Stimulated activated naive CD4-positive, alpha-beta T cell treated with Interleukin-2 at 50 U/mL for 16 hours (primary cell): ENCODE measurements at places on chromosomes 16 and 17.

- DNase-seq = peak; percentile 75
These were observed 878 bp downstream of the HEXIM1 start for GRCh38 chr17:45149037-45149668.

- no peak for DNase-seq
These were observed 9.6 kb upstream of the SHISA9 start for GRCh38 chr16:12891836-12892235.

GRCh38 chr16:14371778-14372431 lies 258.2 kb downstream of the PARN start:
- no peak for DNase-seq

- no peak for DNase-seq
These were observed 22.4 kb downstream of the MIS12 start for GRCh38 chr17:5508810-5509209.

- no peak for DNase-seq
These were observed 9.9 kb downstream of the LGALS3BP start for GRCh38 chr17:78969865-78970264.

DNA sequence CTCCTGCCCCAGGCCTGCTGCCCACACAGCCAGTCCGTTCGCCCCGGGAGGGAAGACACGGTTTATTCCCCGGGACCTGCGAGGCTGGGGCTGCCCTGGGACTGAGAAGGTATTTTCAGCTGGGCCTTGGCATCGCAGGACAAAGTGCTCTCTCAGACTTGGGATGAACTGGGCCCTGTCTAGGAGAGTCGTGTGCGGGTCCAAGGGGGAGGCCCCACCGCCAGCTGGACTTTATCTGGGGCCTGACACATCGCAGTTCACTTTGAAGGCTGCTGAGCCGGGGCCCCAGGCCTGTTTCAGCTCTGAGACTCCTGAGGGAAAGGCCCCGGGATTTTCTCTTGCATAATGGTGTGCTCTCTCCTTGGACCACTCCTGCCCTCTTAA lies 6.8 kb downstream of the CRISPLD2 start:
- DNase-seq = no peak

DNA sequence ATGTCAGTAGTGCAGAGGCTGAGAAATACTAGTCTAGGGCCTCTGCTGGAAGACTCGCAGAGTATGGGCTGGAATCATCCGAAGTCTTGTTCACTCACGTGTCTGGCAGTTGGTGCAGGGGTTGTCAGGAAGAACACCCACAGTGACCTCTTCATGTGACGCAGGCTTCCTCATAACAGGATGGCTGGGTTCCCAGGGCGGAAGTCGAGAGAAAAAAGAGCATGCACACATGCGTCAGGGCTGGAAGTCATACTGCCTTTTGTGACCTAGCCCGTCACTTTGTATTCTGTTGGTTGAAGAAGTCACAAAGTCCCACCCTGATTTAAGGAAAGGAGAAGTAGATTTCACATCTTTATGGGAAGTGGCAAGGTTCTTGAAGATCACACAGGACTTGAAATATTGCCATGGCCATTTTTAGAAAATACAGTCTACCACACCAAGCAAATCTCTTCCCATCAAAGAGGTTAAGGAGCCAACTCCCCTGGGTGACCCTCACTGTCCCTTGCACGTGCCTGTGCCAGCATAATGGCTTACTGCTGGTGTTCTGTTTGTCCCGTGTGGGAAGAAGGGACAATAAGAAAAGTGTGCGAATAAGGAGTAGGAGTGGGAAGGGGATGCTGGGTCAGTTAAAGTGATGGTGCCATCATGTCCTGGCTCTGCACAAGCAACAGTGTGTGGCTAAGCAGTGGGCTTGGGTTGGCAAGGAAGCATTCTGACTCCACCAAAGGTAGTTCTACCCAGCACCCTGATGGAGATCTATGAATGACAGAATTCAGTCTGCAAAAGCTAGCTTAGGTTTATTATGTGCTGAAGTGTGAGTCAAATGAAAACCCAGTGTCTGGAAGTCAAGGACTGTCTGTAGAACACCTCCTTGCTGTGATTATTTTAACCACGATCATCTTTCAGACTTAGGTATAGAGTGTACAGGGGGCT lies 28.1 kb downstream of the HEATR3 start:
- DNase-seq = no peak

DNA sequence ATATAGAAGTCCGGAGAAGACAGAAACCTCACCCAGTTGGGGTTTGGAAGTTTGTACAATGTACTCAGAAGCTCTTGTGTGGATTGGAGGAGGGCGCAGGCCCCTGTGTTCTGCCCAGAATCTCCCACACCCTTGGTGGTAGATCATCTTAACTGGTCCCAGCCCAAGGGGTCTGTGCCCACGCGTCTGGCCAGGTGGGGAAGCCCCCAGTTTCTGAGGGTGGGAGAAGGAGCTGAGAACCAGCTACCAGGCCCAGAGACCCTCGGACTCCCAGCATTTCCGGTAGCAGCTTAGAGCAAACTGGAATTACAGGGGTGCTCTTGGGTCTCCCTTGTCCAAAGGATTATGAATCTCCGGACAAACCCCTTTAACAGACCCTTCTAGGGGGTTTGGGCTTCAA lies 2.3 kb upstream of the PPP1R9B start:
- no peak for DNase-seq

GRCh38 chr17:34579979-34580684 lies 750 bp downstream of the TMEM132E start:
- DNase-seq = no peak

DNA sequence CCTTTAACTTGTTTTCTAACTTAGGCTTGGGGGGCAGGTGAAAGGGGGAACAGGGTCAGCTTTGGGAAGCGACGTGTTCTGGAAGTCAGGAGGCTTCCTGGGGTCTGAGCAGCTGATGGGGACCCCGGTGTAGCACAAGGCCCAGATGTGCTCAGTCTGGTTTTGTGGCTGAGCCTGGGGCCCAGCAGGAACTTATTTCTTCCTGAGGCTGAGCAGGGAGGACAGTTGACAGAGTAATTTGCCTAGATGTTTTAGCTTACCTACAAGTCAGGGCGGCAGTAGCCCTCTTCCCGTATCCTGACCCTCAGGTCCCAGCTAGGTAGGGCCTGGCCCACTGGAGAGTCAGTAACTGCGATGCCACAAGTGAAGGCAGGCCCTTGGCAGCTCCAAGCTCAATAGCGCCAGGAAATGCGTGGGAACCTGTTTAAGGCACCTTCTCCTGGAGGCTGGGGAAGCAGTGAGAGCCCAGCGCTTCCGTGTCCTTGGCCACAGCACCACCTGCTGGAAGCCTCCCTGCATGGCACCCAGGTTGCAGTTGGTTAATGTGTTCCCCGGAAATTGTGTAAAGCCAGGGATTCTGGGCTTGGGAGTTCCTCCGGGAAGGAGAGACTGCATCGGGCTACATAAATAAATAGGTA lies 5.2 kb downstream of the CCR7 start:
- DNase-seq = peak; percentile 78

GRCh38 chr16:1450218-1450617 lies 5.9 kb upstream of the CCDC154 start:
- DNase-seq = no peak

- no peak for DNase-seq
These were observed 2.7 kb upstream of the ACE start for GRCh38 chr17:63474174-63474573.

- no peak for DNase-seq
These were observed 10.6 kb downstream of the SNTB2 start for GRCh38 chr16:69197573-69197972.

DNA sequence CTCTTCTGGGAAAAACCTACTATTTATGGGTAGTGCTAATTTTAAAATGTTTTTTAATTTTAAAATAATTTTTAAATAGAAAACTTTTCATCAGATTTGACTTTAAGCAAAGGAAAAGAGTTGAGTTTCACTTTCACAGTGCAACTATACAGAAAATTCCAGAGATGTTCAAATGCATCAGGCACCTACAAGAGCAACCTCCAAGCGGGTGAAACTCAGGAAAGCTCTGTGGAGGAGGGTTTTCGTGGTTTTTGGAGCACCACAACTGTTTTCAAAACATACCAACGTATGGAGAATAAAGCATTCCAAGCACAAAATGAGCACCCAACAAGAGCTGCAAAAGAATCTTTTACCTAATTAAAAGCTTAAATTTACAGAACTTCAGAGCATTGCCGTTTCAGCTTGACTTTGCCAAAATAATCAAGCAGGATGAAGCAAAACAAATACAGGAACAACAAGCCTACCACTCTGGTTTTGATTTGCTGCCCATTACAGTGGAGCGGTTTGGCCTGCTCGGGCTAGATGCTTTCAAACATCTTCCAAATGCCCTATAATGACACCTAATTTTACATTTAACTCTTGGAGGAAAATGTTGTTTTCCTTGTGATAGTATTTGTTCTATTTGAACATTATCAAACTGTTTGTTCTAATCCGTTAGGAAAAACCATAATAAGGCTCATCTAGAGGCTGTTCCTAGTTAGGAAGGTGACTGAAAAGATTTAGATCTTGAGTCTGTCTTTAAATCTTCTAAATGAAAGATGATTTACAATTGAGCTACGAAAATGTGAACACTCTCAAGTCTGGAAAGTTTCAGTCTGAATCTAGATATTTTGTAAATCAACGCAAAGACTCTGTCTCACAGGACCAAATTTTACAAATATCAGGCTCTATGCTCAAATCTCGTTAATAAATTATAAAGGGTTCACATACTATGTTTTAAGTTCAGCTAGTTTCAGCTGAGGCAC lies 34.5 kb downstream of the NACA2 start:
- no peak for DNase-seq

- no peak for DNase-seq
These were observed 116.6 kb downstream of the PRKCB start for GRCh38 chr16:23952128-23952970.

GRCh38 chr16:3838600-3839401 lies 41.7 kb downstream of the CREBBP start:
- DNase-seq = no peak

GRCh38 chr16:19238406-19238805 lies 47.1 kb upstream of the CLEC19A start:
- no peak for DNase-seq

DNA sequence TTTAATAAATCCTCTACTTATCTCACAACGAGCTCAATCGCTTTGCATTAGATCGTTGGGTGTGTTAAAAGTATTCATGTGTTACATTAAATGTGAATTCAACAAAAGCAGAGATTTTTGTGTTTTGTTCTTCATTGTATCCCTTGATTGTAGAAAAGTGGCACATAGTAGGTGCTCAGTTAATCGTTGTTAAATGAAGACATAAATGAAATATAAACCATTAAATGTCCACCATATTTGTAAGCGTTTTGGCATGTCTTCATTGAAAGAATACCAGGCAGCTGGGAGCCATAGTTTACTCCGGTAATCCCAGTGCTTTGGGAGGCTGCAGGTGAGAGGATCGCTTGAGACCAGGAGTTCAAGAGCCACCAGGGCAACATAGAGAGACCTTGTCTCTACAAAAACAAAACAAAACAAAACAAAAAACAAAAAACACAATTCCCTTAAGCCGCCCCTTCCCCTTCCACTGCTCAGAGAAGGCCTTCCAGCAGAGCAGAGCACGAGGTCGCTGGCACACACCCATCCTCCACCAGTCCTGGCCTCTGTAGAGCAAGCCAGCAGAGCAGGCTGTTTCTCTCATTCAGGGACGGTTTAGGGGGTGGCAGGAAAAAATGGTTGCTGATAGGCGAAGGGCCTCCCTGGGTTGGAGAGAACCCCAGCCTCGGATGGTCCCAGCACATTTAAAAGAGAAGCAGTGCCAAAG lies 673 bp upstream of the CHD9 start:
- DNase-seq = no peak

GRCh38 chr17:74987418-74987908 lies at the start of gene CDR2L:
CDR2L (plus strand) TSS chr17:74987632; CDS start chr17:74988044, 412 bp downstream.
- peak; percentile 86 for DNase-seq

DNA sequence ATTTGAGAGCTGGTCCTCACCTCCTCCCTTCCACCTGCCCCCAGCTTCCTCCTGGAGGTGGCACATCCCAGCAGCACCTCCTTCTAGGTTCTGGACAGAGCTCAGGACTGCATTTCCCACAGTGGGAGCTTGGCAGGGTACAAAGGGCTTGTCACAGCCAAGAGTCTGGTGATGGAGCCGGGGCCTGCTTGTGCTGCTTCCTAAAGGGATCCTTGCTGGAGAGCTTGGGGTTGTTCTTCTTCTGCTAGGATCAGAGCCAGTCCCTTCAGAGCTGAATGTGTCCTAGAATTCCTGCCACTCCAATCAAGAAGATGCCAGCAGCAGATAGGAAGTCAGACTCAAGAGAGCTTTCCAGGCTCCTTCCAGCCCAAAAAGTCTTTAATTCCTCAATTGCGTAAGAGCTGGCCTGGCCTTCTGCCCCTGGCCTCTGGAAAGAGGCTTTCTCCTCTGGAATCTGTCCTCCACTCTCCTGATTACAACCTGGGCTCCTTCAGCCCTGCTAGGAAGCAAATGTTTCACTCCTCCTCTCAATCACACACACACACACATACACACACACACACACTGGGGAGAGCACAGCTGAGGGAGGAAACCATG lies 4.4 kb downstream of the CD300E start:
- DNase-seq = no peak

DNA sequence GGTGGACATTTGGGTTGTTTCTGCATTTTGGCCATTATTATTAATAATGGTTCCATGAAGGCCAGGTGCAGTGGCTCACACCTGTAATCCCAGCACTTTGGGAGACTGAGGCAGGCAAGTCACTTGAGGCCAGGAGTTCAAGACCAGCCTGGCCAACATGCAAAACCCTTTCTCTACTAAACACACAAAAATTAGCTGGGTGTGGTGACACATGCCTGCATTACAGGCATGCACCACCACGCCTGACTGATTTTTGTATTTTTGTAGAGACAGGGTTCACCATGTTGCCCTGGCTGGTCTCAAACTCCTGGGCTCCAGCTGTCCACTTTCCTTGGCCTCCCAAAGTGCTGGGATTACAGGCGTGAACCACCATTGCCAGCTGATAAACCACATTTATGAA lies 58.5 kb downstream of the TNFRSF13B start:
- no peak for DNase-seq

GRCh38 chr16:63921737-63922295 lies 1200.0 kb downstream of the CDH11 start:
- no peak for DNase-seq

DNA sequence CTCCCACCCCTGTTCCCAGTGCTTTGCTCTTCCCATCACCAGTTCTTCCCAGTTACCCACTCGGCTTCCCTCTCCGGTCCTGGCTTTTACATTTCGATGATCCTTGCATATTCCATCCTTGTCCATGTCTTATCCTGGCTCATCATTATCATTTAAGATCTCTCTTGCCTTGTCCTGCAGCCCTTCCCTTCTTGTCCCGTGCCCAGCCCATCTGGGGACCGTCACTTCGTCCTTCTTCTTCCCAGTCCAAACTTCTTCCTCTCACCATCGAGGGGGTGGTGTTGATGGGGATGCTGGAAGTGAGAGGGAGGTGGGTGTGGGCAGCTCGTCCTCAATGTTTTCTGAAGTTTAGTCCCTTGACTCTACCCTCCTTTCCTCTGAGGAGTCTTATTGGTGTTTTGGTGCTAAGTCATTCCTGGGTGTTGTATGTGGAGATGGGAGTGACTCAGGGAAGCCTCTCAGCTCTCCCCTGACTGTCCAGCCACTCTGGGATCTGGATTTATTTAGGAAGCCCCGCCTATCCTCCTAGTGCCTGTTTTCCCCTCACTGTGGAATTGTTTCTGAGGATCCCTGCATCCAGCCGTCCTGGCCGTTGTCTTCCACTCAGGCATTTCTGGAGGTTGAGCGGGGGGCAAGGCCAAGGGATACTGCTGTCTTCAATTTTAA lies 975 bp downstream of the SNX29 start:
- no peak for DNase-seq

GRCh38 chr16:30767767-30768465 lies 5.8 kb downstream of the RNF40 start:
- DNase-seq = no peak

GRCh38 chr17:53253956-53254597 lies 568.6 kb upstream of the KIF2B start:
- DNase-seq = no peak
